ENCODE measurements at places on chromosomes 4 and X.

GRCh38 chr4:134567461-134567860 is 365.9 kb upstream of the PABPC4L start:
- no peak for DNase-seq

DNA sequence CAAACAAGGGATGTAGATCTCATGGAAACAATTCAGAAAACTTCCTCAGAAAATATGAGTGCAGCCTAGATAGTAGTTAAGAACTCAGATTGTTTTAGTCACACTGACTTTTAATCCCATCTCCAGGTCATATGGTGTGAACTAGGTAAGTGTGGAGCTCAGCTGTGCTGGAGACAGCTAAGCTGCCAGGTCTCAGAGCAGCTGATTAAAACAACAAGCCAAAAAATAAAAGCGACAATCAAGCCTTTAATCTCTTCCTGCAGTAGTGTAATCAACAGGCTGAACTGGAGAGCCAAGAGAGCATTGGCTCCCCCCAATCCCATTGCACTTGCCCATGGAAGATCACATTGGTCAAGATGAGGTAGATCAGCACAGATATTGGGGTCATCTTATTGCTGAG is 98.3 kb upstream of the ATOH1 start:
- no peak for DNase-seq

GRCh38 chrX:153610836-153611213 is 11.9 kb upstream of the CCNQ start:
- DNase-seq: no peak

DNA sequence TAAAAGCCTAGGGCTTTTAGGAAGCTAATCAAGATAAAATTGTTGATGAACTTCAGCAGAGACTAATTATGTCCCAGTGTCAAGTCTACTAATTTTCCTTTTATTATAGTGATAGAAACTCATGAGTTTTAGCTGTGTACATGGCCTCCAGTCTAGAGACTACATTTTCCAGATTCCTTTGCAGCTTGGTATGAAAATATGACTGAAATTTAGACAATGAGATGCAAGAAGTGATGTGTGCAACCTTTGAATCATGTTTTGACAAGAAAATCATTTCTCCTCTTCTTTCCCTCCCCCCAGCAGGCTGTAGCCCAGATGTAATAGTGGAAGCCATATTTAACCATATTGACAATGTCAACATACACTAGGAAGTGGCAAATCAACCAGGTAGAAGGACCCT is 30.3 kb upstream of the IL13RA2 start:
- DNase-seq: no peak

DNA sequence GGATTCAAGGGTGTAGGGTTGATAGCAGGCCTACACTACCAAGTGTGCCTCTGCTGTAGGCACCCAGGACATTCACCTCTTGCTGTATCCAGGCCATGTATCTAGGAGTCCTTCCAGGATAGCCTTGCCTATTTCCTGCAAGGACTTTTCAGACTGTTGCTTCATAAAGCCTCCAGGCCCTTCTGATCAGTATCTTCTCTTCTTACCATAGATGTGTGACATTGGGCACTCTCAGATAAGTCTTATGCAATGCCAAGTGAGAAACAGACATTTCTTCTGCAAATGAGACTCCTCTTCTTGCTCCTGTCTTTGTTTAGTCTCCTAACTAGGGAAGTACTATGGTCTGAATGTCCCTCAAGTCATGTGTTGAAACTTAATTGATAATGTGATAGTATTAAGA is 386.8 kb downstream of the ANKRD50 start:
- DNase-seq: no peak

GRCh38 chrX:145003443-145003842 is 243.9 kb upstream of the SPANXN1 start:
- no peak for DNase-seq

GRCh38 chr4:121307445-121308327 is 73.1 kb downstream of the QRFPR start:
- no peak for DNase-seq

DNA sequence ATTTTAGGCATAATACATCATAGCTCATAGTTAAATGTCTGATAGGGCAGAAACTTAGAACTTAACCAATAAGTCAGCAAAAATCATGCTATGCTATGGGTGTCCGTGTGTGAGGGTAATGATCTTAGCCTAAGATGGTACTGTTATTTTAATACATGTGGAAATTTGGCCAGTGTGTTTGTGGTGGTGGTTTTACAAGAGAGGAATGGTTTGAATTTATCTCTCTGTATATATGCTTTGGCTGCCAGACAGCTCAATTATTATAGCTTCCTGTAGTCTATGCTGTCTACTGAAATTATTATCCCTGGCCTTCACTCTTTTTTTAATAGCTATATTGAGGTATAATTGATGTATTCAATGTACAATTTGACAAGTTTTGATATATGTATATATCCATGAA is 21.3 kb downstream of the ZNF330 start:
- no peak for DNase-seq

- DNase-seq: no peak
Measured at GRCh38 chr4:67475155-67475554, 70.1 kb downstream of the CENPC start.

- DNase-seq: no peak
Measured at GRCh38 chrX:39336671-39337311, 535.5 kb downstream of the MID1IP1 start.

- DNase-seq: no peak
Measured at GRCh38 chr4:113209652-113210320, 160.3 kb downstream of the ANK2 start.

GRCh38 chr4:82780752-82781231 is 17.8 kb downstream of the SCD5 start:
- DNase-seq: peak; percentile 38

DNA sequence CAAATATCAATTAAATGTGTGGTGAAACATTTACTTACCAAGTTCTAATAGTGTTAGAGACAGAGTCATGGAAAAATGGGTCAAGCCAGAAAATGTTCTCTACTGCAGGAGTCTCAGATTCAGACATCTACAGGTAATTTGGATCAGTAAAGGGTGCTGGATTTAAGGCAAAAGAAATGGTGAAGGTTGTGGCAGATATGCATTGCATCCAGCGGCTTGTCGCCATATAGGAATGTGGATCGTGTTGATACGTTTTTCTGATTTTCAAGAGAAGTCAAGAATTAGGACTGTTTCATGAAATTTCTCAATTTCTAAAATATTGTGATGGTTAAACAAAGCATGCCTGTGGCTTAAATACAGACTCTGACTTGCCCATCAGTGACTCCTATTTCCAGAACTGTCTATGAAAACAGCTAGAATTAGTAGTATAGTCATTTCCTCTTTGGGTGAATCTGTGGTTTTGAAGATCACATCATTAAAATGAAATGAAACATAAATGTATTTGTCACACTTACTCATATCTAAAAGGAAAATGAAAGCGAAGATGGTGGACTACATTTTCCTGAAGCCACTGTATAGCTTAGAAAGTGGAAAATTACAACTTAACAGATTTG is 110.1 kb upstream of the VEGFC start:
- no peak for DNase-seq

GRCh38 chr4:85784348-85784747 is 309.4 kb downstream of the ARHGAP24 start:
- DNase-seq: no peak

- no peak for DNase-seq
Measured at GRCh38 chr4:53987761-53988171, 76.6 kb downstream of the CHIC2 start.

DNA sequence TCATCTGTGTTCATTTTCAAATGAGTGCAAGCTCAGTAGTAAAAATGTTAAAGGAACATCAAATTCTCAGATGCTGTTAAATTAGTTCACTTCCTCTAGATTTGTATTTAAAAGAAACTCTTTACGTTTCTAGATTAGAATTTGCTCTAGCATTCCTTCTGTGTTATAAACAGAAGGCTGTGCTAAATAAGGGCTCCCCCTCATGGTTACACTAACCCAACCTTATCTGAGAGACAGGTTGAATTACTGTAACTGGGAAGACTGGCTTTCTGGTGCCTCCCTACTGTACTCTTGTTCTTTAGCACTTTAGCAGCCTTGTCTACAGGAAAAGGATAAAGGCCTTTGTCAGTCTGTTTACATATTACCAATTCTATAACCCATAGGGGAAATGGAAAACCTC is 56.8 kb downstream of the RXFP1 start:
- no peak for DNase-seq

DNA sequence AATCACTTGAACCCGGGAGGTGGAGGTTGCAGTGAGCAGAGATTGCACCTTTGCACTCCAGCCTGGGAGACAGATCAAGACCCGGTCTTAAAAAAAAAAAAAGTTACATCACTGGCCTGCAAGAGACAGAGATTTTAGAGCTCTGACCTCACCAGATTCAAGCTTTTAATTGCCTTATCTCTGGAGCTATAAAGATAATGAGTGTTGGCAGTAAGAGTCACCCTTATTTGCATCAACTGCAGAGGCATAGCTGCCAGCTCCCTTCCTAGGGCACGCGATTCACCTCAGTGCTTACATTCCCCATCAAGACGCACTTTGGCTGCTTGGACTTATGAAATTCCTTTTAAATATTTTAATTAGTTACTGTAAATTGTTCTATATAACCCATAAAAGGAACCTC is 12.5 kb upstream of the SPATA4 start:
- no peak for DNase-seq

DNA sequence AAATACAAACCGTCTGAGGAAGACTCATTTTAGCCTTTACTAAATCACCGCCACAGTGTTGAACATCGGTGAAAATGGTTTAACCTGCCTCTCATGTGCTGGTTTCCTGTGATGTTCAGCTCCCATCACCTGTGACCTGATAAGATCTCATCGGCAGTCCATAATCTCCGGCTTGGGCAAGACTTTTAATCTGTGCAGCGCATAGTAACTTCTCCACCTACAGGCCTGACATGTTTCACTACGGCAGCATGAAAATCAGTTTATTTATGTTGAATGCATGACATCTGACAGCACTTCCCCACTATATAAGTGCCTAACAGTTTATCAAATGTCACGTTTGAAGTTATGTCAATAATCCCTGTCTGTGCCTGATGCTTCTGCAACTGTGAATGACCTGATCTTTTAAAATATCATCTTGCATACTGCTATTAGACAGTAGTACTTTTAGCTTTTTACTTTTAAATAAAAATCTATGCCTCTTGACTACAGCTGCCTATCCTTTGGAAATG is 1919.8 kb upstream of the AGA start:
- no peak for DNase-seq

GRCh38 chr4:6425336-6425735 is 47.1 kb downstream of the PPP2R2C start:
- no peak for DNase-seq

Measured in omental fat pad (tissue), 4 donors.